ENCODE measurements at places on chromosomes 7 and 10.

DNA sequence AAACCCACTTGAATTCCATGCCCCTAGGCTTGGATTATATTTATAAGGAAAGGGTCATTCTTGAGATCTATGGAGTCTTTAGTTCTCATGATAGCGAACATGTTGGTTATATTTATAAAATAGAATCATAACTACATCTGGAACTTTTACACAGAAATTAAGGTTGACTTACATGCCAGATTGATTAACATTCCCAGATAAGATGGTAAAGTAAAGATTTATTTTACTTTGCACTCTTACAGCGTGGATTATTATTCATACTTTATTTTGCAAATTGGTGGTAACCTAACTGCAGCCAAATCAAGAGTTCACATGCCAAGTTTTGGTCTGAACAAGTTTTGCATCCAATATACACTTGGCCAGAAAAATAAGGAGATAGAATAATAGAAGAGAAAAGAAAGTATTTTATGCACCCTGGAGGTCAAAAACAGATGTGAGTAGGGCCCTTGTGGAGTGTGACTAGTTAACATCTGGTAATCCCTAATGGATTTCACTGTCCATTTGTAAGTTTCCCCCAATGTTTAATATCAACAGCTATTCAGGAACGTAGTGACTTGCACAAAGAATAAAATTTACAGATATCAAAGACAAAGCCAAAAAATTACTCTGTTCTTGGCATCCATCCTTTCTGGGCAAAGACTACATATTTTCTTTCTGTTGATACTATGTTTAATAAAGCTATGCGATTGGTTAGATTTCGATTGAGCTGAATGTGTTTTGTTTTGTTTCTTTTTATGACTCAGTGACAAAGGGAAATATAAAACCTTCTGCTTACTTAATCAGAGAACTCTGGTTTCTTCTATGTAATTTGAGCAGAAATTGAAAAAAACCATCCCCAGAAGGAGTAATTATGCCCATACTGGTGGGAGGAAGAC, 10.1 kb upstream of the TMEM26 start:
- DNase-seq = no peak

DNA sequence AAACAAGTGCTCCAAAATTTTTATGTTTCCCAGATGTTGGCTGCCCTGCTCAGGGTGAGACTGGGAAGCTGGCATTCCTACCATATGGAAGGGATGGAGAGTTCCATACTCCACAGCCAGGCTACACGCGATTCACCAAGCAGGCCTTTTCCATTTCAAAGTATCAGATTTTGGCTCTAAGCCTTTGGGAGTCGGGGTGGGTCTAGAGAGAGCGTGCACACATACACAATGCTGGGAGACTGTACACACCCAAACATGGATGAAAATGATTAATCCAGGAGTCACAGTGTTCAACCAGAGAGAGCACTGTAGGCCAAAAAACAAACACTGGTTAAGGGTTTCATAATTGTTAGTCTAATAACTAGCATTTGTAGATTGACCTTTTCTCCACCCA, 295.0 kb downstream of the BICC1 start:
- DNase-seq = no peak

GRCh38 chr7:157851501-157852067, 514.8 kb downstream of the DNAJB6 start:
- peak; percentile 94 for DNase-seq

- no peak for DNase-seq
Observed at GRCh38 chr10:99393036-99393435, 37.4 kb downstream of the GOT1 start.

GRCh38 chr10:58780476-58780875, 267.8 kb downstream of the BICC1 start:
- DNase-seq = no peak

DNA sequence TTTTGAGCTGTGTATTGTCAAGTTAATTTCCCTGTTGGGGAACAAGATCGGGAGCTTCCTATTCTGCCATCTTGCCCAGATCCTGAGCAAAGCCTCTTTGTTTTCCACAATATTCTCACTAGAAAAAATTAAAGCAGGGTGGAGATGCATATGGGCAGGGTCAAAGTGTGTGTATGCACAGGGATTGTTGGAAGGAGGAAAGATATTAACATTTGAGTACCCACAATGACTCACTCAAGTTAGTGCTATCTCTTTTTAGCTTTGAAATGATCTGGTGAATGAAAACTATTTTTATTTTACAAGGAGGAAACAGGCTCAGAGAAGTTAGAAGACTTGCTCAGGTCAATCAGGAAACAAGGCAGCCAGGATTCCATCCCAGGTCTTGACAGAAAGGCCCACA, 6.7 kb upstream of the BTBD16 start:
- DNase-seq = no peak

GRCh38 chr10:25692761-25693160, 241.3 kb upstream of the MYO3A start:
- DNase-seq = no peak

GRCh38 chr7:132424821-132425724, 151.2 kb downstream of the PLXNA4 start:
- DNase-seq = no peak

DNA sequence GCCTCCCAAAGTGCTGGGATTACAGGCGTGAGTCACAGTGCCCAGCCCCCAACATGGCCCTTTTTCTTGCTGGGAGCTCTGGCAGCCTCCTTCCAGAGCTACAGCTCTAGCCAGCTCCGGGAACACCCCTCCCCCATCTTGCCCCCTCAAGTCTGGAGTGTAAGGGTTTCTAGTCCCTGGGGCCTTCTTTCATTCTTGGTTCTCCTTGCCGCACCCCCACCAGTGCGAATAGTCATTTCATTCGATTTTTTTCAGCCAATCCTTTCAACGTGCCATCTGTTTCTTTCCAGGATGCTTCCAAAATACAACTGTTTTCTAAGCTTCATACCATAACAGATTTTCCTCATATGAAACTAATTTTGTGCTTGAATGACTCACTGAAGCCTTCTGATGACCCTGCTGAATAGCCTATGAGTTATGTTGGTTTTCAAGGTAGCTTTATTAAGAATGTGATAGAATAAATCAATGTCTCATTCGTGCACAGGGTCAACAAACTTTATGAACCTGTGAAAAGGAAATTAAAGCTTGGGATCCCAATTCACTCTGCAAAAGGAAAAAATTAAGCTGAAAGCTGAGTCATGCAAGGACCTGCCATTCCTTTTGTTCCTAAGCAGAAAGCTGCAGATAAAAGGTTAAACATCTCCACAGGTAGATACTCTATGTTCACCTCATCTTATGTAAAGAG, 38.6 kb downstream of the CDC14C start:
- DNase-seq = no peak

DNA sequence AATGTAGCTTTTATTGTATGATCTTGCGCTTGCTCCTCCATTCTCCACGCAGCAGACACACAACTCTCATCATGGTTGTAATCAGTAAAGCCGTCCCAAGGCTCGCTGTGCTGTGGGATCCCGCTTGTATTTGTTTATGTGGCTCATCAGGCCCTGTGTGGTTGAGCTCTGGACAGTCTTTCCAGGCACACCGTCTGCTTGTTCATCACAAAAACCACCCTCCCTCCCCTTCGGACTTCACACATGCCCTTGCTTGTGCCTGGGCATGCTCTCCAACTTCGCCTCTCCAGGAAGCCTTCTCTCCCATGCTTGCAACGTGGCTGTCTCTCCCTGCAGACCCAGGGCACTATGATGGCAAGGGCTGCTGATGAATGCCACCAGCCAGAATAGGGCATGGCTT, 62.4 kb downstream of the HK1 start:
- DNase-seq = no peak

- DNase-seq = no peak
Observed at GRCh38 chr7:102436118-102436517, 2.7 kb downstream of the ORAI2 start.

DNA sequence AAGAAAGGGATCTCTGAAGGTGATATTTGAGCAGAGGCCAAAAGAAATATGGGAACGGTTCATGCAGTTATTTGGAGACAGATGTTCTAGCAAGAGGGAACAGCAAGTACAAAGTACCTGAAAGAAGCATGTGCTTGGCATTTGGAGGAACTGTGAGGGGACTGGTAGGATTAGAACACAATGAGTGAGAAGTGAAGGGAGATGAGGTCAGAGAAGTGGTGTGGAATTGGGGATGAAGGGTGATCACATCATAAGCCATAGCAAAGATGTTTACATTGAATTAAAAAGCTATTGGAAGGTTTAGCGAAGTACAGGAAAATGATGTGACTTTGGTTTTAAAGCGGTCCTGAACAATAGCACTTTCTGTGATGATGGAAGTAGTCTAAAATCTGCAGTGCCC, 402.4 kb upstream of the LRGUK start:
- no peak for DNase-seq

DNA sequence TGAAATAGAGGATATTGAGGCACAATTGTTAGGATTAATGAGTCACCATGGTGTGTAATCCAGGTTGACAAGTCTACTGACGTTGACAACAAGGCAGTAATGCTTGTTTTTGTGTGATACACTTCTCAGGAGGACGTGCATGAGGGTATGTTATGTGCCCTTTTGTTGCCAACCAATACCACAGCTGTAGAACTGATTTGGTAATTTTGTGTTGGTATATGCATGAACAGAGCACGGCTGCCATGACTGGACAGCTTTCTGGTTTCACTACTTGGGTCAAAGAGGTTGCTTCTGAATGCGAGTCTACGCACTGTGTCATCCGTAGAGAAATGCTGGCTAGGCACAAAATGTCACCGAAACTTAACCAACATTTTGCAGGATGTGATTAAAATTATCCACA, 32.9 kb downstream of the PHTF2 start:
- DNase-seq = peak; percentile 24

DNA sequence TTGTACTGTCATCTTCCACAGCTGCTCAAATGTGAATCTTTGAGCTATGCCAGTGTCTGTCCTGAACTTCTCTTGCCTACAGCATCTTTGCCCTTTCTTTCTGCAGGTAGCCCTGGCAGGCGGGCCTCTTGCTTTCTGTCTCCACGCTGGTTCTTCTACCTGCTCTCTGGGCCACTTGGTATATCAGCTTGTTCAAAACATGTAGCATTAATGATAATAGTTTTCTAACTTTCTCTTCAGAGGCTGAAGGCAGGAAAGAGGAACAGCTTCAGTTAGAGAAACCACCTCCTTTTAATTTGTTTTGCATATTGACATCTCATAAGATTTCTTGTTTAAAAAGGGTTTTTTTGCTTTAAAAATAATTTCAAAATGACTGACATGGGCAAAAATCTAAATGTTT, 923 bp upstream of the FGL2 start:
- no peak for DNase-seq

GRCh38 chr7:100089458-100090196, 858 bp downstream of the COPS6 start:
- peak; percentile 45 for DNase-seq

- no peak for DNase-seq
Observed at GRCh38 chr10:73827346-73828089, 16.1 kb upstream of the NDST2 start.

DNA sequence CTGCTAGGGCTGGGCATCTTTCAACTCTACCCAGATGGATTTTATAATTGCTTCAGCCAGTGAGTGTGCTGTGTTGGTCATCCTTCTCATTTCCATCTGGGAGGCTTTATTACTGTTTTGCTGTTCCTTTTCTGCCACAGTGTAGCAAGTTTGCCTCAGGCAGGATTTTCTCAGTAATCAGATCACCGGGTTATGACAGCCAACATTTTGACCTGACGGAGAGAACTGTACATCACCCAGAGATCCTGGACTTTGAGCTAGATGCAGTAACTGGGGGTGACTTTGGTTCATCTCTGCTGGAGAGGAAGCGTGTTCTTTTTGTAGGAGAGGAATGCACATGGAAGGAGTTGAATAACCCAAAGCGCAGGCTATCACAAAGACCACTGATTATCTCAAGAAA, 111.8 kb upstream of the AGR3 start:
- no peak for DNase-seq

Measured in activated CD8-positive, alpha-beta T cell treated with anti-CD3 and anti-CD28 coated beads for 36 hours (primary cell).